ENCODE measurements at places on chromosomes 2 and 18. TPM values are rescaled to one million over a fixed set of nuclear protein-coding genes. Genes with fewer than 3 reads are reported as not detected.

- DNase-seq, result no peak
Measured at GRCh38 chr2:30978854-30979253, 159.4 kb downstream of the GALNT14 start.

GRCh38 chr2:84823788-84824187, 57.1 kb downstream of the TRABD2A start:
- no peak for DNase-seq

GRCh38 chr18:59546188-59546587, 151.0 kb downstream of the CCBE1 start:
- peak; percentile 6 for DNase-seq

Gene MOCOS
- 50.8 TPM for total RNA-seq

Gene TMEM163
- not detected for total RNA-seq

DNA sequence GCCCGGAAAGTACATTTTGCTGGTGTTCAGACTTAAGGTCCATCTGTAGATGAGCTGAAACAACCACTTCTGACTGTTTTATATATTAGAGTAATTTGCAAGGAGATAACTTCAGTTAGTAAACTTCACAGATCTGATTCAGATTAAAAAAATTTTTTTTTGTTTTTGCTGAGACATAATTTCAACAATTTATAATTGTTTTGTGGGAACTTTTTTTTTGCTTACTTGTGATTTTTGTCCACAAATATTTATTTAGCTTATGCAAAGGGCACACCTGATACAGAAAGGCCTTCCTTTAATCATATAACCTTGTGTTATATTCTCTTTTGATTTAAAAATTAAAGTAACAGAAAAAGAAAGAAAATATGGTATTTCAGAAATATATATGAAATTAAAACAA, 9.6 kb upstream of the SCN9A start:
- DNase-seq, result no peak

GRCh38 chr2:181393472-181393871, 63.7 kb upstream of the ITGA4 start:
- DNase-seq, result peak; percentile 43

DNA sequence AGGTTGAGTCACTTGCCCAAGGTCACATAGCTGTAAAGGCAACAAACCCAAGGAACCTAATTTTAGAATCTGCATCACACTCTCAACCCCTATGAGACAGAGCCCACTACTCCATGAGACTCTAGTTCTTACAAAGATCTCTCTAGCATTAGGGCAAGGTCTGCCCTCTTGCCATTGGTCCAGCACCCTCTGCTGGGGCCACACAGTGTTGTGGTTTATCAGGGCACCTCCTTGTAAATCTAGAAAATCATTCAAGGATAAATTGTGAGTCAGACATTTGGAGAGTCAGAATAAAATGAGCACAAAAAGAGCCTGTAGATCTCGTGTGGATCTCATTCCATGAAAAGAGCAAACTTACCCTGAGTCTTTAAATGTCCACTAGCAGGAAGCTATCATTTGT, 91.2 kb downstream of the SLC8A1 start:
- DNase-seq, result no peak

GRCh38 chr2:78977661-78978145, 47.8 kb upstream of the REG3G start:
- DNase-seq, result no peak

Gene POTEF
- total RNA-seq, result not detected

GRCh38 chr2:62724106-62724505, 18.6 kb downstream of the EHBP1 start:
- no peak for DNase-seq

GRCh38 chr2:39932198-39932597, 153.1 kb upstream of the THUMPD2 start:
- DNase-seq, result no peak

DNA sequence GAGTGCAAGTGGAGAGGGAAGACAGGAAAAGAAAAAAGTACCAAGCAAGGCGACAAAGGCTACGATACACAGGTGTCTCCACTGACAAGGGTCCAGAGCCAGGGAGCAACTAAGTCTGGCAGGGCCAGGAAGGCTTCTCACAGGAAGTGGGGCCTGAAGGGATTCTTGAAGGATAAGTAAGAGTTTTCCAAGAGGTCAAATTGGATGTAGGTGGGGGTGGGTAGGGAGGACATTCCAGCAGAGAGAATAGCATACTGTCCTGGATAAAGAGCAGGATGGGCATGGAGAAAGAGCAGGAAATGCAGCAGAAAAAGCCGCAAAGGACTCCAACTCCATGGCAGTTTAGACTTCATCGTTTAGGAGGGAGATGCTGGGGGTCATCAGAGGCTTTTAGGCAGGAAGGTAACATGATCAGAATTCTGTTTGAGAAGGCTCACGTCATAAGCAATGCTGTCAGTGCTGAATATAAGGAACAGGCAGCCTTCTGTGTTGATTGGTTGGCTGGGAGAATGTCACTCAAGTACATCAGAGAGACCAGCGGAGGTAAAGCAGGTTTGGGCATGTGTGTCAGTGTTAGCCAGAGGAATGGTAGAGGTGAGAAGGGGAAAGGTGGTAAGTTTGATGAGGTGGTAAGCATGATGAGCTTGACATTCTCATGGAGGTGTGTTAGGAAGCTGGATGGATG, 35.1 kb downstream of the ARHGAP25 start:
- DNase-seq, result no peak

Gene KCNG2
- total RNA-seq, result not detected

DNA sequence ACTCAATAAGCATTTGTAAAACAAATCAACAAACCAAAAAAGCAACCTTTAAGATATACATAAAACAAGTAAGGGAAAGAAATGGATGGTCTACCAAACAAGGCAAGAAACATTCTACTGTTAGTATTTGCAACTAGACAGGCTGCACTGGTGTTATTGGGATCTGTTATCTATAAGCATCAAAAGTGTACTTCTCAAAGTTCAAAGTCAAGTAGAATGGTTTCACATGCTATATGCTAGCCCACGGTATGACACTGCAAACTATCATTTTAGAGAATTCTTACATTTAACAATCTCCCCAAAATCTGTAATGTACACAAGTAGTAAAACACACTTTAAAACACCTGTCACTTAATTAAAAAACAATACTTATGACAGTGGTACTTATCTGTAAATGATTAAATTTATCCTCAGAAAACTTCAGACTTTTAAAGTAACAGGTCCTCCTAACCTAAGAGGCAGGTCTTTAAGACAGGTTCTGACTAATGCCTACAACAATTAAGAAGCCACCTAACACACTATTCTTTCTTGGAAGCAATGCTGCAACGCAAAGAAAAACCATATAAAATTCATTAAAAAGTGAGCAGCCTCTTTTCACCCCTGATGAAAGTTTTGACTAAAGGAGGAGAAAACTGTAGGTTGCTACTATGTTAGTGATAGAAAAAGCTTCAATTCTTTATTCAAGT, 34.8 kb downstream of the SMAD2 start:
- no peak for DNase-seq

GRCh38 chr18:69487488-69488394, 87.1 kb downstream of the DOK6 start:
- DNase-seq, result no peak

DNA sequence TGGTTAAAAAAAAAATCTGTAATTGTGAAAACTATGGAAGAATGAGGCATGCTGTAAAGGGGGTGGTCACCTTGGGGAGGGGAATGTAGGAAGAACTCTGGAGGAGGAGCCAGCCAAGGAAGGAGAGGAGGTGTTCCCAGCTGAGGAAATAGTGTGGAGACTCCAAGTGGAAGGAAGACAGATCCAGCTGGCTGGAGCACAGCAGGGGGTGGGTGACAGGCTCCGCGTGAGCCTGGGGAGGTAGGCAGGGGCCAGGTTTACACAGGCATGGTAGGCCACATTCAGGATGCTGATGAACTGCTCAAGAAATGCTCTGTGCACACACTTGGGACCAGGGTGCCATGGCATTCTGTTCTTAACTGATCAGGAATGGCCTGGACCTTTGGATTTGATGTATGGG, 16.8 kb downstream of the AFF3 start:
- DNase-seq, result no peak
